Motor neuron (in vitro differentiated cells): ENCODE measurements at places on chromosomes 6 and 20. TPM values are rescaled to one million over a fixed set of nuclear protein-coding genes. Genes with fewer than 3 reads are reported as not detected.
A peak's percentile ranks its signal among the peaks of the same experiment; 100 is the strongest.

DNA sequence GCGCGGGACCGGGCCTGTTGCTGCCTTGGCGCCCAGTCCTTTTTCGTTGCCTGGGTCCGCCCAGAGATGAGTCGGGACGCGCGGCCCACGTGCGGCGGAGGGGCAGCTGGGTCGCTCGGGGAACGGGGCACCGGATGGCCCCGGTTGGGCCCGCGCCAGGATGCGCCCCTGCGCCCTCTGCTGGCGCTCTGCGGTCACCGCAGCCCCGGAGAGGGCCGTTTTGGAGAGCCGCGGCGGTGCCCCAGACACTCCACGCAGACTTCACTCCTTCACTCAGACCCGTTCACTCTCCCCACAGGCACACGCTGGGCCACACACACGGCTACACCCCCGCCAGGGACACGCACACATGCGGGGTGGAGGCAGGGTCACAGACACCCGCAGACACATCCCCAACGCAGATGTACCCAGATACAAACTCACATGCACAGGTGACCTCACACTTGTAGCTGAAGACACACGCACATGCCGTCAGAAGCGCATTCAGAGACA lies 38.8 kb downstream of the SRC start:
- ATAC-seq: peak; percentile 89

GRCh38 chr6:33854572-33855030 lies 50.8 kb upstream of the MLN start:
- ATAC-seq: peak; percentile 56

DNA sequence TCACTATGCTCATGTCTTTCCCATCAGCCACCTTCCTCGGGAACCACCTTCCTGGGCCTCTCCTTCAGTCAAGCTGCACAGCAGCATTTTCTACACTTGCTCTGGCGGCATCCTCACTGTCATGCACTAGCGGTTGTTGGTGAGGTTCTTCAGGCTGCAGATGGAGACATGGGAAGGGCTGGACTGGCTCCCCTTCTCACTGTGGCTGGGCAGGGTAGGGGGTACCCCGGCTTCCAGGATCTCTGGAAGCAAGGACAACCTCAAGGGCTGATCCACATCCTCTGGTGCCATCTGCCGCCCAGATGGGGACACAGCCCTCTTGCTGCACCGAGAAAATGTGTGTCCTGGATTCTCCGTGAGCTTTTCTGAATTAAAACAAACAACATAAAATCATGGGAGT lies 180.1 kb upstream of the RNF24 start:
- ATAC-seq: peak; percentile 57

GRCh38 chr6:137810554-137811120 lies 56.4 kb upstream of the TNFAIP3 start:
- no peak for ATAC-seq

Gene SRSF12
- total RNA-seq: 13.4 and 14.9 TPM in 2 replicates

DNA sequence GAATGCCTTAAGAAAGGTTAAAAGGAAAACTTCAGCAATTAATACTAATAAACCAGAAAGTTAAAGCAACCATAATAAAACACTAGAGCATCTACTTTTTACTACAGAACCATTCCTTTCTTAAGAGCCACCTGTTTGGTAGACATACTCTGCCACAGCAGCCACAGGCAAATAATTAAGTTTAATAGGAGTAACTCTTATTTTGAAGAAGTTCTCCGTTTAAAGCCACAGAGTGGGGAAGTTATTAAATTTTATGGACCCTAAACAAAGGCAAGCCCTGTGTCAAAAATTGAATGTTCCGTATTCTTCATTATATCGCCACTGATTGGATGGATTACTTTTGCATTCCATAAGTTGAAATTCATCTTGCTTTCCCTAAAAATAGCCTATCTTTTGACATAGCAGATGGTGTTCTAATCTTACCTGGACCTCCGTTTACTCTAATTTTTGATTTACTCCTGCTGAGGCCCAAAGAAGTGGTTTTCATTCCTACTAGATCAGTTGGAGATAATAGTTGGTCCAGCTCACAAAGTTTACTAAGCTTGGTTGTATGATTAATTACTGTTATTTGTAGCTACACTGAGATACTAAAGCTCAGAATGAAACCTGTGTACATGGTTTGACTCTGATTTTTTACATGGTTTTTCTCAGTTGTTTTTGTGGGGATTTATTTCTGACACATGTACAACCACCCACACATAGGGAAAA lies 140.4 kb upstream of the SUPT3H start:
- ATAC-seq: no peak

DNA sequence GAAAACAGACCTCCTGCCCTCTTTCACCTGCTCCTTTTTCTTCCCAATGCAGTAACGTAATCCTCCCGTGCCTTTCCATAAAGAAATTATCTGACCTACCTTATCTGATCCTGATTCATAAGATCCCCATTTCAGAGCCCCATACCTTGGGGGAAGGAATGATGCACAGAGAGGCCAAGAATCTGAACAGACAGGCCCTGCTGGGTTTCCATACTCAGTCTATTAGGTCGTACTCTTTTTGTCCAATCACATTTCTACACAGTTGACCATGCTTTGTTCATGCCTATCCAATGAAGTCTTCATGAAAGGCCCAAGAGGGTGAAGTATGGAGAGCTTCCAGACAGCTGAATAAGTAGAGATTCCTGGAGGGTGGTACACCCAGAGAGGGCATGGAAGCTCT lies 25.3 kb downstream of the SRPK1 start:
- no peak for ATAC-seq

DNA sequence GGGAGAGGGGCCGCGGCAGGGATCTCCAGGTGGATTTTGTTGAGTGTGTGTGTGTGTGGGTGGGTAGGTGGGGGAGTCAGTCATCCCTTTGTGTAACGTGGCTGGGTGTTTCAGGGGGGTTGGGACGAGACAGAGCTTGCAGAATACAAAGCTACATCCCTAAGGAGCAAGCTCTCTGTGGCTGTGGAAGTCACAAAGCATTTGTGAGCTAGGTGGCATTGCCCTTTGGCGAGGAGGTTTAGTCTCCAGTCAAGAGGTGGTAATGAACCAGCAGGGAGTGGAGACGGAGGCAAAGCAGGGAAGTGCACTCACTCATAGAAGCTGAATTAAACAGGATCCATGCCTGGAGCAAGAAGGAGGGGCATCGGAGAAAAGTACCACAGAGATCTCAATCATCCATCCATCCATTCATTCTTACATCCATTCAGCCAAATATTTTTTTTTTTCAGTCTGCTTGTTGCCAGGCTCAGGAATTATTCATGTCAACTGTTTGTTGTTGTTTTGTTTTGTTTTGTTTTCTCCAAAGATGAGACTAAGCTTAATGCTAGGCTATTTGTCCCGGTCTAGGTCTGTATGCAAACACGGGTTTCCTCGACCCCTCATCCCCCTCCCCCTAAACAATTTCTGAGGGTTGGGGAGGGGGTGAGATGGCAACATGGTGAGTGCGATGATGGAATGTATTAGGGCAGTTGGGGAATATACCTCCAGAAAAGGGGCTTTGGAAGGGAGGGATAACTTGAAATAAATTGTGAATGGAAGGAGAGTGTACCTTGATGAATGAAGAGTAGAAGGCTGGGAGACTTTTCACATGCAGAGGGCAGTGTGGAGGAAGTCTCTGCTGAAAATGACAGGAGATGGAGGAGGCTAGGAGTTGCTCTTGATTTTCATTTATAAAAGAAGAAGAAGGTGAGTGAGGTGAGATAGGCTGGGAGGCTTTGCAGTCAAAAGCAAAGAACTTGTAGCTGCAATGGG lies 1.0 kb downstream of the HCRTR2 start:
- ATAC-seq: no peak

Gene TBX18
- total RNA-seq: 0.19 TPM in 1 of 2 replicates, not detected in the other

Gene WFDC2
- total RNA-seq: 1.7 and 2.4 TPM in 2 replicates

Gene BPI
- 1.1 TPM in 1 of 2 replicates, not detected in the other for total RNA-seq

Gene BTNL2
- total RNA-seq: not detected in 2 replicates

DNA sequence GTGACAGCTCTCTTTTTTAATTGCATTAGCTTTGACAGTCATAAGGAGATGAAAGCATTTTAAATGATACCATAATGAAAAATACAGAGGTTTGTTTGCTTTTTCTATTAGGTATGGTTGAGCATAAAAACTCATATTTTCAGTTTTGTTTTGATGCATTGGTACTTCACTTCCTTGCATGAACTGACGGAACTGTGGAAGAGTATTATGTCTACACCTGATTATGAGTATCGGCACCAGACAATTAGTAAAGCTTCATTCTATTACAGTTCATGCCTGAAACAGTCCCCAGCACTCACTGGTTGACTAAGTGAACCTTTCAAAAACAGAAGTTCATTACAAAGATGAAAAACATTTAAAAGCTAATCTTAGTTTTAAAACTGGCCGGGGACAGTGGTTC lies 593.0 kb downstream of the GRIK2 start:
- no peak for ATAC-seq

DNA sequence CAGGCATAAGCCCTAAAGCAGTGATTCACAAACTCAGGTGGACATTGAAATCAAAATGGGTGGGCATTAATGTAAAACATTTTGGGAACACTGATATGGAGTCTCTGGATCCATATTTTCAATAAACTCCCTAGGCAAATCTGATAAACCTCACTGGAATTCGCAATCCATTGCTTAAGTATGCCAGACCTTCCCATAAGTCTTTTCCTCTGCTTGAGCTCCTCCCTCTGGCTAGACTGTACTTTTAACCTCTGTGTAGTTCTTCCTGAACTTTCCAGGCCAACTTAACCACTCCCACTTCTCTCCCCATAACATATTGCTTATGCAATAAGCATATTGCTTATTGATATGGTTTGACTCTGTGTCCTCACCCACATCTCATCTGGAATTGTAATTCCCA lies 629.7 kb upstream of the IMPG1 start:
- ATAC-seq: no peak

Gene UBD
- not detected in 2 replicates for total RNA-seq

GRCh38 chr6:13469693-13470092 lies 17.7 kb downstream of the GFOD1 start:
- no peak for ATAC-seq

DNA sequence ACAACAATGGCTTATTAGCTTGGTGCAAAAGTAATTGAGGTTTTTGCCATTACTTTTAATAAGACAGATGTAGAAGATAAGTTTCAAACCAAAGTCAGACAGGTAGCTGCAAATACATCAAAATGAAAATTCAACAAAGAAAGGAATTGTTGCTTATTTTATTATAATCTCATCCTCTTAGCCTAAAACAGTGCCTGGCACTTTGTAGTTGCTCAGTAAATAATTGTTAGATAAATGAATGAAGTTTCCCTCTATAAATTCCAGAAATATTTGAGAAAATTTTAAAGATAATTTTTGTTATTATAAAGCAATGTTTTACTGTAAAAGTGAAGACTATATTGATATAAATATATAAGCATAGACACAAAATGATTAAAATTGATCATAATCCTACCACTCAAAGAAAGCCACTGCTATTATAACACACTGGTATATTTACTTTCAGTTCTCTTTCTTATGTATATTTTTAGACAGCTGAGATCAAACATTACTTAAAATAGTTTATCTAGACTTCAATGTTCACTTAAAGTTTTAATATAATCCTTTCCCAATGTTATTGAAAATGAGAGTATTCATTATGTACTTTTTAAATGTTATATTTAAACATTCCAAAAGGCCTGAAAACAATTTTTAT lies 42.5 kb downstream of the SESN1 start:
- no peak for ATAC-seq

Gene ALDH5A1
- 5.7 and 7.1 TPM in 2 replicates for total RNA-seq

Gene GABRR1
- total RNA-seq: 0.21 TPM in 1 of 2 replicates, not detected in the other

GRCh38 chr6:67811239-67812037 lies 823.6 kb upstream of the ADGRB3 start:
- no peak for ATAC-seq

DNA sequence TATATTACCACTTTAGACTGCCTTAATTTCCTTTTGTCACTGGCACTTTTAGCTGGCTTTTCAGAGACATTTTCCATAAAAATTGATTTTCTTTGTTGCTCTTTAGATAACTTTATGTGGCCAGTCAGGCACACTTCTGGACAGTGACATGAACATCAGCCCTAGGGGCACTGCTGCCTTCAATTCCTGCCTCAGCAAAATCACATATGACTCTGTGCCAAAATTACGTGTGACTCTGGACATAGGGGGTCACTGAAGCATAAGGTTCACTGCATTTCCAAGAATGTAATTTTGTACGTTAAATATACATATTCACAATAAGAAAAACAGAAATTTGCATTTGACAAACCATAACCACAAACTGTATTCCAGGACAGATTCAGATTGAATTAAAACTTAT lies 66.5 kb downstream of the ESF1 start:
- peak; percentile 65 for ATAC-seq

- ATAC-seq: peak; percentile 13
Observed at GRCh38 chr20:59351157-59352040, 51.0 kb downstream of the EDN3 start.

DNA sequence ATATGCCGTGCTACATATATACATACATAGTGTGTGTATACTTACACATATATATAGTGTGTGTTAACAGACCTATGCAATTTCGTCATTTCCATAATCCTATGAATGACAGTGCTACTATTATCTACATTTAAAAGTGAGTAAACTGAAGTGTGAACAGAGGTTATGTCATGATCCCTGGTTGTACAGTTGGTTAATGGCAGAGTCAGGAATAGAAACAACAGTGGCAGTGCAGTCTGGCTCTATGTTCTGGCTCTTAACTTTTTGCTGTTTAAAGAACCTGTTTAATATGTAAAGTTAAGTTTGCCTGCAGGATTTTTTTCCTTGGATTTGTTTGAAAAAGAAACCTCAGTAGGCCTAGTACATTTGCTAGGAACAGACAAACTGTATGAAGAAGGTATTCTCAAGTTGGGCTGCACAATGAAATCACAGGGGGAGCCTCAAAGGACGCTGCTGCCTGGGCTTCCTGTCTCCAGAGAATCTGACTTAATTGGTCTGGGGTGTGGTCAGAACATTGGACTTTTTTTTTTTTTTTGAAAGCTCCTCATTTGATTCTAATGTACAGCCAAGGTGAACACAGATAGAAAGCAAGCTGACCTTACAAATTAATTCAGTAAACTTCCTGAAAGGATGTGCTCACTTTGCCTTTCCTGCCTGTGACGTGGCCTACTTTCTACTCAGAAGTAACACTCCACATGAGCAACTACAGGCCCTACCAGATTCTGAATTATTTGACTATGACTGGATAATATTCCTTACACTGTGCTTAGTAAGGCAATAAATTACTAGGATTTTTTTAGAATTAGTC lies 29.4 kb downstream of the PLCB1 start:
- ATAC-seq: peak; percentile 42
